ENCODE measurements at places on chromosomes 6 and 20.

DNA sequence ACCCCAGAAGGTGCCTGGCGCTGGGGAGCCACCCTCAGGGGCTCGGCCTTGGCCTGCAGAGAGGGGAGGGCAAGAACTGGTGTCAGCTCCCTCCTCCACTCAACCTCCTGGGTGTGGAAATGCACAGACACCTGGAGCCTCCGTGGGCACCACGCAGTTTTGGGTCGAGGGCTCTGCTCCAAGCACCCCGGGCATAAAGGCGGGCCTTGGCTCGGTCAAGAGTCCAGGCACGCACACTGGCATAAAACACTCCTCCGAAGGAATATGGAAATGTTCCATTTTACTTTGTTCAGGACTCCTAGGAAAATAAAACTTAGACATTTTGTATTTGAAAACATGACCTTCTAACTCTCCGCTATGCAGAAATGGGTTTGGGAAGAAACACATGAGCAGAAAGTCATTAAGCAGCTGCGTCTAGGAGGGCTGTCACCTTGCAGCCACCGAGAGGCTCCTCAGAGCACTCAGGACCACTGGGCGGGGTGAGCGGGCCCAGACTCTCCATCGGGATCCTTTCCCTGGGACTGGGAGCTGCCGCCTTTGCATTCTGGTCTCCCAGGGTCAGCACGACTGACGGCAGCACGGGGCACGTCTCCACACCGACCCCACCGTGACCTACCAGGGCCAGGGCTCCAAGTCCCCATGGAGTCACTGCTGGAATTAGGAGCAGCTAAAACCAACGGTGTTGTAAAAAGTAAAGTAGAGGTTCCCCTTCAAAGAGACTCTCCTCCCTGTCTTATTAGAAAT lies 46.0 kb upstream of the DACT2 start:
- DNase-seq, result no peak

GRCh38 chr6:89360415-89360999 lies 8.0 kb upstream of the UBE2J1 start:
- no peak for DNase-seq

DNA sequence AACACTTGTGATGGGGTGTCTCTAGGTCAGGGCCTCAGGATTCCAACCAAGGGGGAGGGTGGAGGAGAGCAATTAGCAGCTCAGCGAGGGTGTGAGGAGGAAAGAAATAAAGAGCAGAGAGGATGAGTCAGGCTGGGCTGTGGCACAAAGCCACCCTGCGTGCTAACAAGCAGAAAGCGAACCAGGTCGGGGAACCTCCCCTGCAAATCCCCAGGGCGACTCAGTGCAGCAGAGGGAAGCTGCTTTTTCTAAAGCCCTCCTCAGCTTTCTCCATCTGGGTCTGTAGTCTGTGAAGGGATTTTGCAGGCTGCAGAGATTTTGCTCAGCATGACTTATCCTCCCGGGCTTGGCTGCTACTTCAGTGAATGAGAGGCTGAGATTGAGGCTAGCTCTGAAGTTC lies 6.6 kb upstream of the SPO11 start:
- DNase-seq, result no peak

GRCh38 chr6:134424165-134424797 lies 106.4 kb upstream of the SGK1 start:
- DNase-seq, result no peak

DNA sequence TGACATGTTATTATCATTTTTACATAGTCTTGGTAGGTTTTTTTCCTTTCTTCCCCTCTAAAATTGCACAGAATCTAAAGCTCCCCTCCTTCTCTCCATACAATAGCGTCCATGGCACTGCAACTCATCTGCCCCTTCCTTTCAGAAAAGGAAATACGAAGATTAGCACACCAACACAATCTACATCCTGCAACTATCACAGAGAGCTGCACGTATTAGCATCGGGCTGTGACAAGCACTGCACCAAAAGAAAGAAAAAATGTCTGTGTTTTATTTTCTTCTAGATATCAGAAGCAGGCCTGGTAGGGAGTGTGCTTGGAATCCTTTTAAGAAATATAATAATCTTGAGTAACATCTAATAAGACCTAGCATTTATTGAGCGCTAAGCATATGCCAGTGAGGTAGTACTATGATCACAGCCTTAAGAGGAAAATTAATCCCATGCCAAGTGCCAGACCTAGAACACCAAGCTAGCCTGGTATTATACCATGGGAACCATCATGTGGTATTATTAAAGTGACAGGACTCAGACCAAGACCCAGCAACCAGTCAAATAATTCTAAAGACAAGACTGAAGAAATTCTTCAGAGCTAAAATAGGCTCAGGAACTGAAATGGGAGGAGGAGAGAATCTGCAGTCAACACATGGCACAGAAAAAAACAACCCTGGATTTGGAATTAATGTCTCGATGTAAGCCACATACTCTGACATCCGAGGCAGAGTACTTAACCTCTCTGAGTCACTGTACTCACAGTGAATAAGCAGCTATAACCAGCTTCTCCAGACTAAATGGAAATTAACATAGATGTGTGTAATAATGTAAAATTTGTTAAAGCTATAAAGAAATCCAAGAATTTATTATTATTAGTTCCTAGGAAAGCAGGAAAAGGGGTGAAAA lies 124.3 kb downstream of the IPCEF1 start:
- DNase-seq, result no peak

All from activated CD8-positive, alpha-beta memory T cell treated with anti-CD3 and anti-CD28 coated beads for 1 hour (primary cell).